ENCODE measurements at places on chromosomes 5 and 9.

- no peak for DNase-seq
These were observed 240.2 kb downstream of the ARHGAP26 start for GRCh38 chr5:143010351-143010750.

GRCh38 chr5:94025788-94026473 lies 284.5 kb upstream of the POU5F2 start:
- DNase-seq, result no peak

GRCh38 chr5:171031977-171032376 lies 170.2 kb downstream of the RANBP17 start:
- no peak for DNase-seq

GRCh38 chr5:108607421-108607820 lies 140.3 kb upstream of the FER start:
- no peak for DNase-seq

DNA sequence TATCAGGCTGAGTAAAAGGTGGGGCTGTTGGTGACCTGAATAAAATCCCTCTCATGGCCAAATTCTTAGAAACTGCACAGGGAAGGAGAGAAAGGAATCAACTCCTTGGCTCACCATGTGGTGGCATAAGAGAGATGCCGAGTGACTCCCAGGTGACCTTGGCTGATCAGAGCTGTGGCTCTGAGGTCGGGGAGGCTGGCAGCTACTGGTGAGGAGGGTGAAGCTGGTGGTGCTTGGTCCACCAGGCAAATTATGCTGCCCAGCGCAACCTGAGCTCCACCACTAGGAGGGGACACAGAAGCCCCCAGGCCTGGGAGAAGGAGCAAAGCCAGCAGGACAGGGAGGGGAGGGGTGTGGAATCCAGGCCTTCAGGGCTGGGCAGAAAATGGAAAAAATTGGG lies 111.2 kb upstream of the IL12B start:
- no peak for DNase-seq
